DND-41 (cell line): ENCODE measurements at places on chromosomes 3 and 15.

GRCh38 chr15:72341361-72341760 lies 21.4 kb upstream of the CELF6 start:
- DNase-seq, result no peak

DNA sequence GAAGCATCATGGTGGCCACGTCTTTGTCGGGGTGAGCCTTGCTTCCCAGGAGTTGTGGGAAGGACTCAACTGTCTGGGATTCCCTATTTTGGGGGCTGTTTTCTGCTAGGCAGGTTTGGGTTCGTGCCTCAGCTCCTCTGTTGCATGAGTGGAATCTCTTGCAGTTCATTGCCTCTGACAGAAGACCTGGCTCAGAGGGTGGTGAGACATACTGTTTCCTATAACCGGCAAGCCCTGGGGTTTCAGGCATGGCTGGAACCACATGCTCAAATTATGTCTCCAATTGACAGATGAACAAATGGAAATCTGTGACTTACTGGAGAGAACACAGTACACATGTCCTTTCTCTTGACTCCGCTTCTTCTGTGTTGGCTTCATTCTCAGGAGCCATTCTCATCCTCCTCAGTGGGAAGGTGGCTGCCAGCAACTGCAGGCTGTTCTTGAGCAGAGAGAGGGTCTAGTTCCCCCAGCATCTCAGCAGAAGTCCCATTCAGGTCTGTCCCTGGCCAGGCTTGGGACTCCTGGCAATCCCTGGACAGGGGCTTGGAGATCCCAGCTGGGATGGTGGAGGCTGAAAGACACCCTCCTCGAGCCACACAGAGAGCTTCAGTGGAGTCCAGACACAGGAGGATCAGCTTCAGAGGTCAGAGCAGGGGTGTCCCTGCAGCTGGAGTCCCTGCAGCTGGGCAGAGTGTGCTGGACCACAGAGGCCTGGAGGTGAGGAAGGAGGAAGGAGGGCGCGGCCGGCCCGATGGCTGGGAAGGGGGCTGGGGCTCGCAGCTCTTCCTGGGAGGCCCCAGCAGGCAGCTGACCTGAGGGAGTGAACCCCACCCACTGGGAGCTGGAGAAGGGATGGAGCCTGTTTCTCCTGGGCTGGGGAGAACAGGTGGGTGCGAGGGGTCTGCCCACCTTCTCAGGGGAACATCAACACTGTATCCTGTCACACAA lies 97.6 kb downstream of the LSM3 start:
- DNase-seq, result no peak

GRCh38 chr15:70156671-70157271 lies 59.1 kb upstream of the TLE3 start:
- DNase-seq, result no peak

GRCh38 chr3:23648996-23649395 lies 156.8 kb upstream of the UBE2E1 start:
- DNase-seq, result no peak

- no peak for DNase-seq
Measured at GRCh38 chr15:58252586-58253323, 114.6 kb downstream of the AQP9 start.
